ENCODE measurements at places on chromosomes 2 and 18.

- no peak for DNase-seq
Measured at GRCh38 chr2:64787019-64787365, 133.3 kb upstream of the SERTAD2 start.

DNA sequence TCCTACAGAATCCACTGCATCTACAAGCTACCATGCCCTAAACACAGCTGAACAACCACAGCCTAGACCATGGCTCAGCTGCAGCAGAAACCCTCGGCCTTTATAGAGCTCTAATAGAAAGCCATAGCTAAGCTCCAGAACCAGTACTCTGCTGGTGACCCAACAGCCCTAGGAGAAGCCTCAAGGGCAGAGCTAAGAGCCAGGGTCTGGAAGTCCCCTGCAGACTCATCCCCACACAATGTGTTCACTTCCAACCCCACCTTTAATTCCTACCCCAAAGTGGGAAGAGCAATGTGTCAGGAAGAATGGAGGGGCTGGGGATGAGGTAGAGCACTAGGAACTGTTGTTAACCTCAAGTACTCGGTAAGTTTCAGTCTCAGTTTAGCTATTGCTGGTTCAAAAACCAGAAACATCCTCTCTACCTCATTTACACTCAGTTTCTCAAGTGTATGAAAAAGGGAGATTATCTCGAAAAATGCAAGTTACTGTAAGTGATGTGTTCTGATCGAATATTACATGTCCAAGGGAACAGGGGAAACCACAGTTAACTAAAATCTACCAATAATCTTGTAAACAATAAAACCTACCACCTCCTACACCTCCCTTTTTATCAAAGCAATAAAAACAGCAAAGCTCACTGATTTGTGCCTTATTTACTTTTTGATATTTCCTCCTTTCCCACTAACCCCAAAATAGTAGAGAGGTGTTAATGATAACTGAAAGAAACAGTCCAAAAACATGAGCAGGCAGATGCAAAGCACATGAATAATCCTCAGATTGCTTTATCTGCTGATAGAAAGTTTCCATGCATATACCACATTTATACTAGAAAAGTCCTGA is 36.2 kb downstream of the THADA start:
- DNase-seq, result no peak

- DNase-seq, result no peak
Measured at GRCh38 chr2:42969231-42970150, 177.1 kb upstream of the HAAO start.

DNA sequence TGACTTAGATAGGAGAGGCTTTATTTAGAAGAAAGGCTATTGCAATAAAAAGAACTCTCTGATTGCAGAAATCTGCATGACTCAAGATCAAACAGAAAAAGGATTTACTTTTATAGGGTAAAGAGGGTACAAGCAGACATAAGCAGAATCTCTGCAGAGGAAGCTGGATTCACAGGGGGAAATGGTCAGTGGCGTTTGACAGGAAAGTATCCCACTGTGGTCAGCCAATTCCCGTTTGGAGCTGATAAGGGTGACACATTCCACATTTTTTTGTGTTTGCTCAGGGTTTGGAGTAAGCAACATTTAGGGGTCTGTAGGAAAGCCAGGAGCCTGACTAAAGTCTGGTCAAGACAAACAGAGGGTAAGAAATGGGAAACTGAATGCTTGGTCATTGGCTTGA is 23.9 kb upstream of the SCYGR5 start:
- DNase-seq, result no peak

DNA sequence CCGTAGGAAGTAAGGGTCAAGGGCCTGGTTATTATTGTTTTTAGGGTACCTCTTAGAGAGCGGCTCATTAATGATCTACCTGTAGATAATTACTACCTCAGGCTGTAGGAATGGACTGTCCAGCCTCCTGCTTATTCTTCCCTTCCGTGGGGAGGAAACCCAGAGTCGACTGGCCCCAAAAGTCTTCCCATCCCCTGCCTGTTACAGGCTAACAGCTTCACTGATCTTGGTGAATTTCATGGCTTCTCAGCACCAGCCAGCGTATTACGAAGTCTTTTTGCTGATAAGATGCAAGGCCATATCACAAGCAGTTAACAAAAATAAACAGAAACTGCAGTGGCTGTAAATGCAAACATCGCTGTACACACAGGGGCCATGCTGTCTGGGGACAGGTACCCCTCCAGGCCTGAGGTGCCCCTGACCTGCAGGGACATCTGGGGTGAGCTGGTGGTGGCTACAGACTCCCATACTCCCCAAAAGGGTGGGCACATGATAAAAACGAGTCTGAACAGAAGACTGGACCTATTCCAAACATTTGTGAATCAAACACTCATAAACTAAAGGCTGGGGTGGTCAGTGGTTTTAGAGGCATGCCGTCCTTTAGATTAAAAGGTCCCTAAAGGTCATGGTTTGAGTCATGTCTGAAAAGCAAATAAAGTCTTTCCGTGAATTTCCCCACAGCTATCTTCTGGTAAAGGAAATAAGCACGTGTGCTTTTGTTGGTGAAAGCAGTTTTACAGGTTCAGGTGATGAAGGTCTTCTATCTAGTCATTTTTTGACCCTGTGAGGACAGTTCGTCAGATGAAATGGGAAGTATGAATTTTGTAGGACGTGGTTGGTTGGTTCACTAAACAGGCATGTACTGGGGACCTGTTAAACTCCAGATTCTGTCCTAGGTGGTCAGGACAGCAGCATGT is 36.7 kb downstream of the TTC39C start:
- DNase-seq, result no peak

GRCh38 chr2:146997488-146997887 is 847.3 kb upstream of the ACVR2A start:
- DNase-seq, result no peak

GRCh38 chr2:43298500-43298899 is 72.1 kb upstream of the ZFP36L2 start:
- DNase-seq, result no peak

DNA sequence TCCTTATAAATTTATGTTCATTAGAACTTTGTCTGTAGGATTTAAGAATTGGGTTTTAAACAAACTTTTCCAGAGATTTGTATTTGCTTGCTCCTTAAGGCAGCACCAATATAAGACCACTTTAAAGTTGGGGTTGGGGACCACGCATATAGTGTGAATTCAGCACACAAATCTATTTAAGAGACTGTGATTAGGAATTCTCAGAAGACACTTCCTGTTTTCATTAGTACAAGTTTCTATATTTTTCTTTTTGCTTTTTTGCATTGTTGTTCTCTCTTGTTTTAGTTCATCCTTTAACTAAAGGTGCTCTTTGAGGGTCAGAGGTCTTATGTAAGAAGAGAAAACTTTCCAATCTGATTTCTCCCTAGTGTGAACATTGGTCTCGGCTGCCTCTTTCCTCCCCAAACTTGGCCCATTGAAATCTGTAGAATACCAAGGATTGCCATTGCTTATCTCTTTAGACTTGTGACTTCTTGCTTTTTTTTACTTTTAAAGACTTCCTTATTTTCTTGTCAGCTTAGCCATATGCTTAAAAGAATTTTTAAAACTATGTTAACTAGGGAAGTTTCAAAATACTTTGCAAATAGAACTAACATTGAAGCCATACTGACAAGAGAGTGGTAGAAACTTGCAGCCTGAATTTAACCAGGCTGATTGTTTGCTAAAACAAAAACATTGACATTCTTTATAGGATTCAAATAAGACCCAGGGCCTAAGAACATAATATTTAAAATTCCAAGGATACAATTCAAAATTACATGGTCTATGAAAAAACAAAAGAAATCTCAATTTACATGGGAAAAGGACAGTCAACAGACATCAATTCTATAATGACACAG is 264.1 kb upstream of the FN1 start:
- no peak for DNase-seq
